GM12892 (cell line): ENCODE measurements at places on chromosomes 1 and 21.
A peak's percentile ranks its signal among the peaks of the same experiment; 100 is the strongest.

- peak; percentile 59 for DNase-seq
These were observed 17.7 kb downstream of the TINAGL1 start for GRCh38 chr1:31593770-31594632.

DNA sequence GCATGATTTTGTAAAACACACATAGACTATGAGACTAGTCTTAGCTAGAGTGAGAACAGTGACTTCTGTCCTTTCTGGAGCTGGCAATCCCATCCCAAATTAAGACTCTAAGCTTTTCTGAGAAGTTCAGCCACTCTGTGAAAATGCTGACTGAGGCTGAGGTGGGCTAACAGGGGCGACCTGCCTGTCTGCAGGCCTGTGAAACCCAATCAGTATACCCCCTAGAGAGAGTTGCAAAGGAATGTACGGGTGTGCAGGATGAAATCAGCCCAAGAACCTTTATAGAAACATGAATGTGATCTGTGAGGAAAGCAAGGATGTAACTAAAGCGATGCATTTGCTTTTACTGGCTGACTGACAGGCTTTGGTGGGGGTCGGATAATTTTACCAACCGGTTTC is 16.0 kb upstream of the TBX15 start:
- DNase-seq = no peak

DNA sequence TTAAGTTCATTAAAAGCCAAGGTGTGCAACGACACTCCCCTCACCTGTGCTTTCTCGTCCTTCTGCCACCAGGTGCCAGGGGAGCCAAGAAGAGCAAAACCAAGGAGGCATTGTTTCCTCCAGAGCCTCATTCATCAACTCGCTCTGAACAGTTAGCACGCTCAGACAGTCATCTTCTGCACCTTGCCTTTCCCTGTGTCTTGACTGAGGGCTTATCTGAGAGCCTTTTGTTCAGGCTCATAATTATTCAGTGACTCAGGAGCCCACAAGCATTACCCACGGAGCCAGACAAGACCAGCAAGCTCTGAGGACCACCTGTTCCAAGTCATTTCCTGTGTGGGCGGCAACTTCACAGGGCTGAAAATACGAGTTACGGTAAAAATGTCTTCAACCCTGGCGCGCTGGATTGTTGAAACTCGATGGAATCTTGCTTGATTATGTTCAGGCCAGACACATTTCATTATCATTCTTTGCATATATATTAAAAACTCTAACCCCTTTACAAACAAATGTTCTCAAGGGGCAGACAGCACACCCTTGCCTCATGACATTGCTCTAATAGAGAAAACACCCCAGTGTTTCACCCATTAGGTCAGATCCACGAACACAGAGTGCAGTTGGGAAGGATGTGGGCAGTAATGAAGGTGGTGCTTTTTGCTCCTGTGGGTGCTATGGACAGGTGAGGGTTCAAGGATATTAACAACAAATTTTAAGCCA is 89.7 kb upstream of the RUNX1 start:
- DNase-seq = no peak

DNA sequence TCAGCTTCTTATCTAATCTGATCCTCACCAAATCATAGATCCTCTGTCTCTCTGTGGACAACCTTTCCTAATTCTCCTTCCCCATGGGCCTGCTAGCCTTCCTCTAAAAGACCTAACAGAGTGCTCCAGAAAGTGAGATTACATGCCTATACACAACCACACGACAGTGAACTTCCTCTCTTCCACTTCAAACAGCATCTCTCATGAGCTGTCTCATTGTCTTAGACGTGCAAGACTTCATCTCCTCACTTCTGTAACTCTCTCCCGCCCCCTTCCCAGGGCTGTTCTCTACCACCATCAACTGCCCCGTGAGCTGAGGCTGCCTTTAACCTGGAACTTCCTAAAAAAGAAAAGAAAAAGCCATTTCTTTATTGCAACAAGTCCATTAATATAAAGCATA is 14.1 kb upstream of the A3GALT2 start:
- no peak for DNase-seq

GRCh38 chr1:164781972-164782371 is 223.0 kb downstream of the PBX1 start:
- DNase-seq = no peak

DNA sequence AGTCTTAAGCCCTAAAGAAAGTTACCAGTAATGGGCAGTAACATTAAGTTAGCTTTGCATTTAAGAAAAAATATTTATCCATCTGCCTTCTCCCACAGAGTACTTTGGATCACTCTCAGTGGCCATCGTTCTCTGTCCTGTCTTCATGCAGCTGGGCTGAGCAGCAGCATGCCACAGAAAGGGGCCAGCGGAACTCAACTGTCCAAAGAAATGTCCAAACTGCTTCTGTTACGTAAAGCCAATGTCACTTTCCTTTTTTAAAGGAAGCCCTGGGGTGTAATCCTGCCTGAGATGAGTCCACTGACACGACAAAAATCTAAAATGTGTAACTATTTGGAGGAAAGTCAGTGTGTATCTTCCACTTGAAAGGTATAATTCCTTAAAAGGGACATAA is 291.6 kb downstream of the SMYD3 start:
- no peak for DNase-seq

DNA sequence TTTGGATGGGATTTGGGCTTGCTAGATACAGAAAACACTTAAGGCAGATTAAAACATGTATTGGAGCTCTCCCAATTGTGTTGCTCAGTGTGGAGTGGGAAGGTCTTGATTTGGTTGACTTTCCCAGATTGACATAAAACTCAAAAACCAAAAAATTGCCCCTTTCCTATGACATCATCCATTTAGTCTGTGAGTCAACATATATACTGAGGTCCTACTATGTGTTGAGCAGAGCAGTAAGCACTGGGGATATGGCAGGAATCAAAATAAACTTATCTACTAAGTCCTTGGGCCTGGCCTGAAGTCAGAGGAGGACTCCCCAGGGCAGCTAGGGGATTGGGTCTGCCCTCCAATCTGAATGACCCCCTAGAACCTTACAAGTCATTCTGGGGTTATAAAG is 61.0 kb downstream of the CHIA start:
- DNase-seq = no peak

DNA sequence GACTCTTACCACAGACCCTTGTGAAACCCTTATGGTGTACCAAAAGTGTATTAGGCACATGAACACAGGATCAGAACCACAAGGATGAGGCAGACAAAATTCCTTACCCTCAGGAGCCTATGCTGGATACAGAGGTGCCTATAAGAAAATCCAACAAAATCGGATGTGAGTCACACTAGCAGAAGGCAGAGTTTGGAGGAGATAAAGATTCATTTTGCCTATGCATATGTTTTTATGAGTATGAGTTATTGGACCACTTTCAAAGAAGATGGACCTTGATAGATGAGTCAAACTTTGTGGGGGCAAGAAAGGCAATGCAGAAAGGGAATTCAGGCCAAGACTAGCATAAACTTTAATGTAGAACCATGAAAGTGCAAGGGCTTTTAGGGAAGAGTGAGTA is 17.0 kb downstream of the CAMK1G start:
- no peak for DNase-seq

DNA sequence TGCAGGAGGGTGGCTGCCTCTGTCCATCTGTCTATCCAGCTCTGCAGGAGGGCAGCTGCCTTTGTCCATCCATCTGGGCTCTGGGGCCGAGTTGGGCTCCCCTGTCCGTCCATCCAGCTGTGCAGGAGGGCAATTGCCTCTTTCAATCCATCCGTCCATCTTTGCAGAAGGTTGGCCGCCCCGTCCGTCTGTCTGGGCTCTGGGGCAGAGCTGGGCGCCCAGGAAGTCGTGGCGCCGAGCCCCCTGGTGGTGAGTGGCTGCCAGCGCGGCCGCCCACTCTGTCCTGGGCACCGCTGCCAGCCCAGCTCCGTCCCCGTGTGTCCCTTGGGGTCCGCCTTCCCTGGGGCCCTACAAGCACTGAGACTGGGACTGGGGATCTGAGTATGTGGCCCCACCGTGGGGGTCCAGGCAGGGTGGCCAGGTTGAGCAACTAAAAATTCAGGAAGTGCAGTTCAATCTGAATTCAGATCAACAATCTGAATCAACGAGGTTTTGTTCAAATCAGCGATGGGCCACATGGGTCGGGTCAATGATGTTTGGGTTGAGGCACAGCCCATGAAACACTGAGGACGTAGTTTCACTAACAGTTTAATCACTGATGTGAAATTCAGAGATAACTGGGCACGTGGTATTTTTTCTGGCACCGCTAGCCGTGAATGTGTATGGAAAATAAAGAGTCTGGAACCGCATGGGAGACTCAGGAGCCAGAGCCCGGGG is 99.1 kb upstream of the ACTRT2 start:
- DNase-seq = no peak
